ENCODE measurements at places on chromosomes 4 and X.

GRCh38 chrX:134338527-134338926 lies 101.5 kb downstream of the CCDC160 start:
- no peak for DNase-seq

- no peak for DNase-seq
Measured at GRCh38 chrX:74449937-74450330, 28.6 kb downstream of the SLC16A2 start.

- no peak for DNase-seq
Measured at GRCh38 chrX:136259543-136259942, 8.3 kb upstream of the MAP7D3 start.

DNA sequence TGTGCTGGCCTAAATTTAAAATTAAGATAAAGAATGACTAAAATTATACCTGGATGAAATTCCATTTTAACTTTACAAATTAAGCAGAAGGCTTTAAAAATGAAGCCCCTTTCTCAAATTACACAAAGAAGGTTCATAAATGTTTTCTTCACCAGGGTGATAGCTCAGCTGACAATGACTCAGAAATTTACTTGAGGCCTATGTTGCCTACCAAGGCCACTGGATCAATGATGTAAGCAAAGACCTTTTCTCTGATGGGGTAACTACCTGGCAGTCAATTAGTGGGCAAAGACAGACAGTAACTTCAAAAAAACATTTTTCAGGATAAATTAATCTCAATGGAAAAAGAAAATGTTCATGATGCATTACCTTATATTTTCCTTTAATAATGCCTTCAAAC lies 23.9 kb upstream of the GPR34 start:
- DNase-seq: no peak

DNA sequence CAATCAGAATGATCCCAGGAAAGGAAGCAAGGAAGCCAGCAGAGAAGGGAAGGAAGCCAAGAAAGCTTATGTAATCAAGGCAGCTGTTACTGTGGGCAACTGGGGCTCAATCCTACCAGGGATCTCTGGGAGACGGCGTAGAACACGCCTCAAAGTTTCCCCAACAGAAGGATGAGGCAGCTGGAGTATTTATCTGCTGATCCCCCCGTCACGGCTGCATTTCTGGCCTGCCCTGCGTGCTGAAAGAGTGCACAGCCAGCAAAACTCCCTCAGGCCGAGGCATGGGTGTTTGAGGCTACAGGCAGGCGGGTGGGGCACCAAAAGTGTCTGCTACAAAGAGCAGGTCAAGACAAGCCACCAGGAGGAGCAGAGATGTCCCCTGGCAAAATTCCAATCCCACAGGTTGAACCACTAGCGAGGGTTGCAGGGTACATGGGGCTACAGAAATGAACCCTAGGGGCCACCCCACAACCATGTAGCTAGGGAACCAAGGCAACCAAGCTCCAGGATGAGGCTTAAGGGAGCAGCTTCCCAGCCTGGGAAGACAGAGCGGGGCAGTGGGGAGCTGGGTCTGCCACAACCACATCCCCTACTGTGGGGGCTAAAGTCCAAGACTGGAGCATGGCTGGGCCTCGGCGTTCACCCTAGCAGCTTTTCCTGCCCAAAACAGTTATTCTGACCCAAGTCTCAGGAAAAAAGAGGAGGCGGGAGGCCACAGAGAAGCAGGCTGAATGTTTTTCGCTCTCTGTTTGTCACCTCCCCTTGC lies 113.4 kb downstream of the BCOR start:
- peak; percentile 49 for DNase-seq

DNA sequence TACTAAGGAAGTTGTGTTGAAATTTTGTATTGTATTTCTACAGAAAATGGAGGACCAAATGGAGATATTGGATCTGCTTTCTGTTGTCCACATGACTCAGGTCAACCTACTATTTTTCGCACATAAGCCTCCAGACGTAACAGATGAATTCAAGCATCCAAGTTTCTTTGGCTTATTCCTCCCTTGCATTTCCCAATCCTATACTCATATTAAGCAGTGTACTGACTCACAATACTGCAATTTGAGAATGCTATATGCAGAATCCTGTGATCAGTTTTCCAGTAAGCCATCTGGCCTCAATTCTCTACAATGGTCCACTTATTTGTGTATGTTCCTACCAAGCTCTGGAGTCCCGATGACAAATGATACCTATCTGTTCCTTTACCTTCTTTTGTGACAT lies 75.7 kb downstream of the ASB9 start:
- DNase-seq: no peak

- peak; percentile 41 for DNase-seq
Measured at GRCh38 chr4:182179105-182179504, 64.1 kb upstream of the TENM3 start.

DNA sequence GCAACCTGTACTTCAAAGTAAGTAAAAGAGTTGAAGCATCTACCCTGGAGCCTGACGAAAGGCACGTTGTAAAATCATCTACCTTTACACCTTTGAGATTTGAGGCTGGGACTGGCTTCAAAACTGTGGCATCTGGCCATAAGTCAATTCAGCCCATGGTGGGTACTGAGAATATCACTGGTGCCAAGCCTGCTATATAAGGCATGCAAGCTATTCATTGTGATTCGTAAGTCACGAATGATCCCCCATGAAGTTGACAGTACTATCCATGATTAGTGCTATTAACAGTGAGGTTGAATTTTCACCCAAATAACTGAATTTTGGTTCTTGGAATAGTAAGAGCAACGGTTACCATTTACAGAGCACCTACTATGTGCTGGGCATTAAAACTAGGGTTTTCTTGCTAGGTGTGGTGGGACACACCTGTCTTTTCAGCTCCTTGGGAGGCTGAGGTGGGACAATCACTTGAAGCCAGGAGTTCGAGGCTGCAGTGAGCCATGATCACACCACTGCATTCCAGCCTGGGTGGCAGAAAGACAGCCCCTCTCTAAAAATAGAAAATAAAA lies 39.8 kb downstream of the IRF2 start:
- no peak for DNase-seq

- DNase-seq: no peak
Measured at GRCh38 chr4:66516940-66517339, 846.7 kb upstream of the EPHA5 start.

- DNase-seq: no peak
Measured at GRCh38 chrX:40729598-40730584, 5.5 kb downstream of the MED14 start.

- no peak for DNase-seq
Measured at GRCh38 chrX:150542846-150543229, 25.6 kb upstream of the MTM1 start.

DNA sequence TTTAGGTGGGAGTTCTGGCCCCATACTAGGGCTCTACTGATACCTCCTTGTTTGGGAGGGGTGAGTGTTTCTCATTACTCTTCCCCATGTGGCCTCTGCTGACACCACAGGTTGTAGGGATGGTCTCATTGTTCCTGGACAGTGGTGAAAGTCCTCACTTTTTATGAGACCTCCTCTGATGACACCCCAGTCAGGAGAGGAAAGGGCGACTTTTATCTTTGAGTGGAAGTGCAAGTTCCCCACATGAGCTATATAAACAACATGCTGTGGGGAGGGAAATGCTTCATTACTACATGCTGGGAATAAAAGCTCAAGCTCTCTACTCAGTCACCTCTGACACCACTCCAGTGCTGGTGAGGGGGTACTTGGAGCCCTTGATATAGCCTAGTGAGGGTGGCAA lies 29.5 kb upstream of the MAGEA6 start:
- no peak for DNase-seq

- DNase-seq: no peak
Measured at GRCh38 chr4:1991596-1992434, 17.0 kb downstream of the NELFA start.
